CD8-positive, alpha-beta T cell (primary cell): ENCODE measurements at places on chromosomes 13 and 19.

GRCh38 chr19:49453757-49454240 is 774 bp downstream of the ALDH16A1 start:
- DNase-seq: no peak

DNA sequence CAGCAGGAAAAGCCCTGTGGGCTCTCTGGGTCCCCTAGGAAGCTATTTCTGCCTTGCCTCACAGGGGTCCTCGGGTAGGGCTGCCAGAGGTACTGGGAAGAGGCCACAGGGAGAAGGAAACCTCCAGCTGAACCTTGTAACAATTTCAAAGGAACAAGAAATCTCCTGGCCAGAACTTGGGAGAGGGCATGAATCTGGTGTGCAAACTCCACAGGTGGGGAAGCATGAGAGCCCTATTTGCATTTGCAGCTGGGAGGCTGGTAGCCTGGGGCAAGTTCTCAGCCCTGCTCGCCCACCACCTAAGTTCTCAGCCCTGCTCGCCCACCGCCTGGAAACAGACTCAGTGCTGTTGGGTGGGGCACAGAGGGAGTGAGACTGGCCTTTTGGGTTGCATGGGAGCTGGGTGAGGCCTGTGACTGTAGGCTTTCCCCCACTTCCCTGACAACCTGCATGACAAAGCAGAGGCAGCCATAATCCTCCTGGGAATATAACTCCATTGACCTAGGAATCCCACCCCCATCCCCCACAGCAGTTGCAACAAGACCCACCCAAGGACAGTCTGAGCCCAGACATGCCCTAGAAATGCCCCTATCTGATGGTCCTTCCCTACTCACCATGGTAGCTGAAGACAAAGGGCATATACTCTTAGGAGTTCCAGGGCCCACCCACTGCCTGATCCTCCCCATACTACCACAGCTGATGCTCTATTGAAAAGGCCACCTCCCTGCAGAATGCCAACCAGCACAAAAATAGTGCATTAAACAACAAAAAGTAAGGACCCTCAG is 11.7 kb downstream of the UGGT2 start:
- DNase-seq: no peak

DNA sequence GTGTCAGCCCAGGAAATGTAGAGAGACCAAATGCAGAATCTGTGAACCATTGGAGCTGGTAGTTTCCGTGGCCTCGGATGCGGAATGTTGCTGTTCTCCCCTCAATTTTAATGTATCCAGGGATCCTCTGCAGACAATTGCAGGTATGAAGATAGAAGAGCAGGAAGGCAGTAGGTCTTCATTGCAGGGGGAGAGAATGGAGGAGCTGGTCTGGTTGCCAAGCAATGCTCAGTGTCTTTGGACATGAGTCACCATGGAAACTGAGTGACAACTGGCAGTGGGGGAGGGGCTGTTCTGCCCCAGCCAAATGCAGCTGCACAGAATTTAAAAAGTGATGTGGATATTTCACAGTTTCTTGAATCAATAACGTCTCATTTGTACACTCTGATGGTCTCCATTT is 56.1 kb upstream of the ZNF835 start:
- DNase-seq: no peak

DNA sequence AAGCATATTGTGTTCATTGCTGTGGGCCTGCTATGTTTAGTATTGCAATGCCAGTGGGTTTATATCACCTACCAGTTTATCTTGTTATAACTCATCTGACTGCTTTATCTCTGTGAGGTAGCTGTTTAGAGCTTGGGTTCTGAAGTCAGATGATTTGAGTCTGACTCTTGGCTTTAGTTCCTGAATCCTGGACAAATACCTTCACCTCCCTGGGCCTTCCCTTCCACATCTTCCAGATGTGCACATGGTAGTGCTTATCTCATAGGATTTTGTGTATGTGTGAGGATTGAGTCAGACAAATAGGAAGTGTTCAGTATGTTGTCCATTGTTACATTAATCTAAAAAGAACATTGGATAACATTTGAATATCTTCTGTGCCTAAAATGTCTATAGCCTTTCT is 63.5 kb upstream of the ANKRD10 start:
- no peak for DNase-seq

DNA sequence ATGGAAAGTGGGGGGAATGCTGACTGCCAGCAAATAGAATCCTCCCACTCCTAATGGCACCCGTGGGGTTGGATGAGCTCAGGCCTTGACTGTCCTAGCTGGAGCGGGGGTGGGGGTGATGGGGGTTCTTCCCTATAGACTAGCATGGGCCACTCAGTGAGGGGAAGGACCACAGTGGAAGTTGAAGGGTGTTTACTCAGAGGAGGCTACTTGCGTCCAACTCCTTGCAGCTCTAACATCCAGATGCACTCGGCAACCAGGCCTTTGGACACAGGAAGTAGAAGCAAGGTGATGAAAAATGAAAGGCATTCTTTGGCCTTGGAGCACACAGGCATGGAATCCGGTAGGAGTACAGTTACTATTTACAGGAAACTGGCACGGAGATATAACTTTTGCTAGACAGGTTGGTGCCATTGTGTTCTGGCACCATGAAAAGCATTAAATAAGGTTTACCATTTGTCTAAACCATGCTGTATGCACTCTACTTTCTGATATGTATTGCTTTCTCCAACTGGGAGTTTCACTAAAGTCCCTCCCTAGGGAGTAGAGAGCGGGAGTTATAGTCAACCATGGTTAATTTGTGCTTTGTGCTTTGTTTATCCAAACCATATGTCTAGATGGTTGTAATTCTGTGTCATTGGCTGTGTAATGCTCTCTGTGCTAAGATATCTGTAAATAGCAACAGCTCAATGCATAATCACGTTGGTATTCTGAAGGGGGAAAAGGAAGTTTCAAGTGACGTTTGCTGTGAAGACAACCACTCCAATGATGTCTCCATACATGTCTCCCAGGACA is 125.3 kb downstream of the TSHZ3 start:
- DNase-seq: no peak

- no peak for DNase-seq
Measured at GRCh38 chr19:30743702-30744101, 371.5 kb downstream of the ZNF536 start.

GRCh38 chr13:46604226-46604990 is 51.4 kb downstream of the LRCH1 start:
- DNase-seq: no peak

DNA sequence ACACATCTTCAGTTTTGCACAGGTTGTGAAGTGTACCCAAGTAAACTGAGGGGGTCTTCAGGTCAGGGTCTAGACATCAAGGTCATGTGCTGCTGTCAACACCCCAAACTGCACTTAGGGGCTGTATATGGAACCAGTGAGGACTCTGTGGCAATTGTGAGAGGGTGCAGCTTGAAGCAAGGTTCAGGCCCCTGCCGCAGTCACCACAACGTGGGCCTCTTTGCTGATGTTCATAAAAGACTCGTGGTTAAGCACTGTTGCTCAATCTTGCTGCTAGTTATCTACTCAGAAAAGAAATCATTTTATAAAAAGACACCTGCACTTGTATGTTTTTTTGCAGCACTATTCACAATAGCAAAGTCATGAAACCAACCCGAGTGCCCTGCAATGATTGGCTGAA is 907.4 kb downstream of the UQCRFS1 start:
- DNase-seq: no peak

DNA sequence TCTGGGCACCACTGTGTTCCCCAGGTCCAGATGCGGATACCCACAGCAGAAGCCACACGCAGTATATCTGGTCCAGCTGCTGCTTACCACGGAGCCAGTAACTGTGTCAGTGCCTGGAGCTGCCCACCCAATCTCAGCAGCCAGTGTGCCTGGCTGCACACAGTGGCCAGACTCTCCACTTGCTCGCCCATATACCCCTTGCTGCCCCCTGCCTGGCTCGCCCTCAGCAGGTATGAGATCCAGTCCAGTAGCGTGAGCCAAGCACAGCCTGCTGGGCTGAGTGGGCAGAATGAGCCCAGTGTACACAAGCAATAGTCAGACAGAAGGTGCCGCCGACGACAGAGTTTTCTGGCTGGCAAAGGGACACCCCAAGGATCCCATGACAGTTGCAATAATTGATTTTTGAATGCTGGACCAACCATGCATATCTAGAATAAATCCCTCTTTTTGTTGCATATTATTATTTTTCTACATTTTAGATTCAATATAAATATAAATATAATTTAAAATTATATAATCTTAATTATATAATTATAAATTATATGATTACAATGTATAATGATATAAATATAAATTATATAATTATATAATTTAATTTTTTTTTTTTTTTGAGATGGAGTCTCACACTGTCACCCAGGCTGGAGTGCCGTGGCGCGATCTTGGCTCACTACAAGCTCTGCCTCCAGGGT is 918.8 kb upstream of the MIR17HG start:
- DNase-seq: no peak

GRCh38 chr13:110699148-110700145 is 6.5 kb downstream of the CARS2 start:
- DNase-seq: no peak

- DNase-seq: peak; percentile 68
Measured at GRCh38 chr13:99403458-99403971, 96.3 kb upstream of the GPR183 start.

DNA sequence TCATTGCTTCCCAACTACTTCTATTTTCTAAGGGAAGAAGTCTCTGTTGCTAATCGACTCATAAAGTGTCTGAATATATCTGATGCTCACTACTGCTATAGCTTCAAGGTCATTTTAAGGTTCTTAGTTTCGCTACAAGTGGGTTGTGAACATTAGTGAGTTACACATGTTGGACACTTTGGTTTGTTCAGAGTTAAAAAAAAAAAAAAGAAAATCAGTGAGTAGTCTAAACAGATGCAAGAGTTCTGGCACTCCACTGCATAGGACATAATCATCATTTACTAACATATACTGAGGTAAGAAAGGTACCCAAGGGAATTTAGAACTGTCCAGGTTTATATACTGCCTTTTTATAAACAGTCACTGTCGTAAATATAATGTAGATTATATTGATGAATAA is 108.8 kb downstream of the KLF12 start:
- no peak for DNase-seq

DNA sequence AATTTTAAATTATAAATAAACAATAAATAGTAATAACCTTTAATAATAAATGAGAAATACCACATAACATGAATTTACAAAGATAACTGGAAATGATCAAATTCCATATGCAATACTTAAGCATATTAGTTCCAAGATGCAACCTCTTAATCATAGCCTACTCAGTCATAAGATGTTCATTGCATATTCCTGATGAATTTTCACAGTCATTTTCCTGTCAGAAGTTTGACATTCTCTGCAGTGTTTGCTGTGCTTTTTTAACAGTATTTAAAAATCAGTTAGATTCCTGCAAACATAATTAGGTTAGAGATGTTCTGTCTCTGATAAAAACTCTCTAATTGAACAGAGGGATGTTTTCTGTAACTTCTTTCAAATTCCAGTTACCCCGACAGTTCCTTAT is 28.6 kb upstream of the HTR2A start:
- DNase-seq: no peak

DNA sequence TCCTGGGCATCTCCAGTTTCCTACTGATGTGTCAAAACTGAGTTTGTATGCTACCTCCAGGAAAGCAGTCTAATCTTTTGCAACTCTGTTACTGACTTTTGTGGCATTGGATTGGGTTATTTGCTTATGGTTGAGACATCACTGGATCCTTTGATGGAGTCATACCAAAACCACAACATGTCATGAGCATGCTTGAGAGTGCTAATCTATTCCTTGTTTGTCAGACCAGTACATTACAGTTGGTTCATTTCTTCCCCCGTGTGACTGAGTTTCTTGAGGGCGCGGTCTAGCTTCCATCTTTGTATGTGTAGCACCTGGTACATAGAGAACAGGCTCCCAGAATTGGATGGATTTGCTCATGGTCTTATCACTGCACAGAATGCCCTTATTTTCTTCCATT is 43.2 kb downstream of the SUGT1 start:
- no peak for DNase-seq

GRCh38 chr13:58985845-58986244 is 1177.9 kb downstream of the DIAPH3 start:
- no peak for DNase-seq

DNA sequence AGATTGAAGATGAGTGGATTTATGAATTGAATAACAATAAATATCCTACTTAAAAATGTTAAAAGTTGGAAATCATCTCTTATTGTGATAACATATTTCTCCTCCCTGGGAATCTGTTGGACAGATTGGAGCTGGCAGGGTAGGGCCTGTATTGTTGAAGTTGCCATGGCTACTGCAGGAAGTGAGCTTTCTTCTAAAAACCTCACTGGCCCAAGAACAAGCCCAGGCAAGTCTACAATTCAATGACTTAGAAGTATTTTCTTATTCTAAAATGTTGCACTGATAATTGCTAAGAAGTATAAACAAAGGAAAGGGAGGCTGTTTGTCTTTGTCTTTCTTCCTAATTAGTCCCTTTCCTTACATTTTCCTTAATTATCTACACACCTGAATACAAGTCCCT is 112.1 kb downstream of the DLEU7 start:
- no peak for DNase-seq

- DNase-seq: no peak
Measured at GRCh38 chr13:94168783-94169453, 310.6 kb downstream of the DCT start.

DNA sequence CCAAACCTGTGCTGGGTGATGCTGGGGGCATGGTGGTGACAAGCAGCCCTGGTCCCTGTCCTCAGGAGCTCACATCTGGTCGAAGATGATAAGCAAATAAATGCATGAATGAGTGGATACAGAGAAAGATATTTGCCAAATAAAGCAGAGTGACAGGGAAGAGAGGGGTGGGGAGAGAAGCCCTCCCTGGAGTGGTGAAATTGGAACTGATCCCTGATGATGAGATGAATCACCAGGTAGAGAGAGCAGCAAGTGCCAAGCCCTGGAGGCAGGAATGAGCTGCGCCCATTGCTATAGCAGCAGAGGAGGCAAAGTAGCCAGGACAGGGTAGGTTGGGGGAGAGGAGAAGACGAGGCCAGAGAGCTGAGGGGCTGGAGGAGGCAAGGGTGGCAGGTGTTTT is 13.7 kb downstream of the FXYD5 start:
- DNase-seq: no peak

- DNase-seq: no peak
Measured at GRCh38 chr13:40671956-40672764, 5.7 kb upstream of the FOXO1 start.

DNA sequence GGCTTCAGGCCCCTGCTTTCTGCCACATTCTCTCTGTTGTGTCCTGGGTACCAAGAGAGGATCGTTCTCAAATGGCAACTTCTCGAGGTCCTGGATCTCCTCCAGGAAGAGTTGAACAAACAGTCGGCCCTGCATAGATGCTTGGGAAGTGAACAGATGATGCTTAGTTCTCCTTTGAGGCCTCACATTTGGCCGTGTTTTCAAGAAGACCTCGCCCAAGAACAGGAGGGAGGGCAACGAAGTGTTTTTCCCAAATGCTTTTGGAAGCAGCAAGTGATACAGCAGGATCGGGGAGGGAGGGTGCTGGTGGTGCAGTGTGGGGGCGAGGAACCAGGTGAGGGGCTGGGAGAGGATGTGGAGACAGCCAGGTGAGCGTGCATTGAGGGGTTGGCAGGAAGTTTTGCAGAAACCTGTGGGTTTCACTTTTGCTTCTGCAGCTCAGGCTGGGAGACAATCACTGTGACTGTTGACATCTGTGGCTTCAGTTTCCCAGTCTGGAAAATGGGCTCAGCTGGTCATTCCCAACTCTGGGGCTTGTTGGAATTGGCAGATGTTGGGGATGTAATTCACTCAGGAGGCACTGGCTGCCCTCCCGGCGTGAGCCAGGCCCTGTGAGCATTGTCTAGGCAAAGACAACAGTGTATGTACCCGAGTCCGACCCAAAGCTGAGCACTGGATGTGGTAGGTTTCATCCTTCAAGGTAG is 21.6 kb downstream of the MAST3 start:
- DNase-seq: peak; percentile 68
